A549 (cell line): ENCODE measurements at places on chromosomes 3 and 15. TPM values are rescaled to one million over a fixed set of nuclear protein-coding genes. Genes with fewer than 3 reads are reported as not detected.

GRCh38 chr3:57793737-57794187 is 37.7 kb downstream of the SLMAP start:
- DNase-seq: no peak

DNA sequence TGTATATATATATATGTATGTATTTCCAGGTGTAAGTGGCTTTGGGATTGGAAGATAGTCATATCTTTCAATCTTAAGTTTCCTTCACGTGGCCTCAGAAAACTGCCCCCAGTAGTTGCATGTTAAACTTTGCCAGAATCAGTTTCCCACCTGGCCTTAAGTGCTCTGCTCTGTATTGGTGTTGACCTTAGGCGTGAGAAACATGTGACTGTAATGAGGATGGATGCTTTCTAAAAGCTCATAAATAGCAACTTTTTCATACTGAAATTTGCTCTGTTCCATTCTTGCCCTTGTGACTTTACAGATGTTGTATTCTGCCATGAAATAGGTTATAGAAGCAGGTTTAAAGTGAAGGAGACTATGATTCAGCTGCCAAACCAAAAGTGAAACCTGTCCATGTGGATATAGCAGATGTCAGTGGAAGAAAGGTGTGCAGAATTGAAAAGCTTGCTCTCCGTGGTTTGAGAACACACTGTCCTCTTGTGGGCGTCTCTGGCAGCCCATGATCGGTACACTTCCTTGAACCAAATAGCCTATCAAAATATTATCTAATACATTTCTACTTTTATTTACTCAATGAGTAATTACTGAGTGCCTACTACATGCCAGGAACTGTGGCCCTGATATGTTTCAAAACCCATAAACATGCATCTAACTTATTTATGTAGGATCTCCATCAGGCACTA is 15.8 kb downstream of the SCG5 start:
- no peak for DNase-seq

GRCh38 chr15:79190093-79190492 is 92.4 kb upstream of the ANKRD34C start:
- DNase-seq: no peak

DNA sequence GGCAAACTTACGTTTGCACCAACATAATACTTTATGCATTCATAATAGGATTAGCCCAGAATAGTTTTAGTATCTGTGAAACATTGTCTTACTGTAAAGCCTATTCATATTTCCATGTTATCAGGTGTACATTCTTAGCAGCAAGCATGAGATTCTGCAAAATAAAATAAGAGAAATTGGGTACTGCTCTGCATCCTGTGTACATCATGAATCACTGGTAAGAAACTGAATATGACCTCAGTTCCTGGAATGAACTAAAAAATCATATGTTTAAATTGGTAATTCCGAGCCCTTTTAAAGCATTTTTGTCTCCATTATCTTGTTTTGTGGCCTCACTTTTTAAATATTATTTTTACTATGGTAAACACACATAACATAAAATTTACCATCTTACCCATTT is 605.1 kb downstream of the ROBO1 start:
- DNase-seq: no peak

Gene CRYBG3
- polyA plus RNA-seq: 3.6 to 4.5 TPM (median 4.3 TPM) in 3 replicates

Gene KY
- 0.05 TPM in 1 of 3 replicates, not detected in the others for polyA plus RNA-seq

Gene EFHB
- 2.1 to 2.8 TPM (median 2.7 TPM) in 3 replicates for polyA plus RNA-seq

Gene PPARG
- polyA plus RNA-seq: 34.6 to 38.9 TPM (median 35.2 TPM) in 3 replicates

Gene LYZL4
- polyA plus RNA-seq: not detected in 3 replicates

Gene NEO1
- 26.8 to 35.1 TPM (median 30.3 TPM) in 3 replicates for polyA plus RNA-seq

Gene MORC1
- polyA plus RNA-seq: not detected in 3 replicates
